ENCODE measurements at places on chromosomes 3 and 15.
A peak's percentile ranks its signal among the peaks of the same experiment; 100 is the strongest.

GRCh38 chr3:141796889-141797781, 33.9 kb downstream of the GRK7 start:
- peak; percentile 49 for DNase-seq

DNA sequence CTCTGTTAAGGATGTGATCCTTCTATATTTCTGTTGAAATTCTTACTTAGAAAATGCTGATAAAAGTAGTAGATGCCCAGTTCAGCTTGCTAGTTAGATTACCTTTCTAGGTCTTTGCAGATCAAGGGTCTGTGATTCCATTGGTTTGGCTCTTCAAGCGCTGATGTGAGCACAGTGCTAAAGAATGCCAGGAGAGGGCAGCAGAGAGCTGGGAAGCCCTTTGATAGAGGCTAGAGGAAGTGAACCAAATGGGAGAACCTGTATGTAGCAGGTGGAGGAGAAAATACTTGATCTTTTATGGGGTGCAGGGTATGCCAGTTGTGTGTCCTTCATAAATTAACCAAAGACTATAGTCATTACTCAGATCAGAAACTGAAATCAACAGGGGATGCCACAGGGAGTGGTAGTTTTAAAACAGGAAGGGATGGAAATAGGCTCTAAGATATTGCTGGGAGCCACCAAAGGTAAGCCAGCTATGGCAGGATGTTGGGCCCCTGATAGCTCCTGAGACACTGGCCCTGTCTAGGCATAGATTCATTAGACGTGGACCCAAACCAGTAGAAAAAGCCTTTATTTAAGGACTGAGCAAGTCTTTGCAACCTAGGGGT, 677.4 kb downstream of the SQOR start:
- DNase-seq = peak; percentile 22

DNA sequence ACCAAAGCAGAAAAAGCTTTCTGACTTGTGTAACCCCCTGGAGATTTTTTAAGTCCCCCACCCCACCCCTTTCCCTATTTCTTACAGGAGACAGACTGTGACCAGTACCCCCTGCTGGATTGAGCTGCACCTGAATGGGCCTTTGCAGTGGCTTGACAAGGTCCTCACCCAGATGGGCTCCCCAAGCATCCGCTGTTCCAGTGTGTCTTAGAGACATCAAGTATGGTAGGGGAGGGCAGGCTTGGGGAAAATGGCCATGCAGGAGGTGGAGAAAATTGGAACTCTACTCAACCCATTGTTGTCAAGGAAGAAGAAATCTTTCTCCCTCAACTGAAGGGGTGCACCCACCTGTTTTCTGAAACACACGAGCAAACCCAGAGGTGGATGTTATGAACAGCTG, 64.1 kb downstream of the AAGAB start:
- DNase-seq = no peak

- DNase-seq = no peak
Measured at GRCh38 chr15:90869601-90870353, 1.4 kb downstream of the FURIN start.

DNA sequence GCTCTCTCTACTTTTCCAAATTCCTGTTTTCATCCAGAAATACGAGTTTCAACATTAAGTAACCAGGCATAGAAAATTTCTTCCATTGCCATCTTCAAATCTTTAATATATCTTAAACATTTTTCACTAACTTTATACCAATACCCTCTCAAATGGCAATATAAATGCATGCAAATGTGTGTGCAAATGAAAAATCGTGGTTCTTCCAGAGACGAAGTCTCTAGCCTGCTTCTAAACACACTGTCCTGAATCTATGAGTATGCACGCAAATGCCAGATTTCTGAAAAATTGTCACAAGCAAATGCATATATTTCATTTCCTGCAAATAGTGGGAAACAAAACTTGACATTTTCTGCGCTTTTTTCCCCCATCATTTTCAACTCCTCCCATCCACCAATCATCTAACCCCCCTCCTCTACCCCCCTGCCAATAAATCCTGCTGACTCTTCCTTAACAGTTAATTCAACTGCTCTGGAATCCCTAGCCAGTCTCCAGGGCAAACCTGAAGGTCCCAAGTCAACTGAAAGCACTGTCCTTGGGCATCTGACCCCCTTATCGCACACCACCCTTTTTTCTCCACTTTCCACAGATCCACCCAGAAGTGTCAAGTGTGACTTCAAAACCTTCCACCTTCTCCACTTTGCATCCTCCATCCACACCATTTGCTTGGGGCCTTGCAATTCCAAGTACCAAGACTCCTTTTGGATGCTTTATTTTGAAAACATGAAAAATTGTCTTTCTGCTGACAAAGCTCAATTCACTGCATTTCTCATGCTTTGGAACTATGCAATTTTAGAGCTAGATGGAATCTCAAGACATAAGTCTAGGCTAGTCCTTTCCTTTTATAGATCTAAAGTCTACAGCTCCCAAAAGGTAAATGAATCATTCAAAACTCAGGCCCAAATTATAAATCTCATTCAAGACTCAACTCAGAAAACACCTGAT, 144.7 kb downstream of the OSBPL10 start:
- no peak for DNase-seq

GRCh38 chr3:141945726-141946485, 69.5 kb downstream of the ATP1B3 start:
- no peak for DNase-seq

- DNase-seq = no peak
Measured at GRCh38 chr3:12901623-12902045, 60.3 kb upstream of the RPL32 start.

DNA sequence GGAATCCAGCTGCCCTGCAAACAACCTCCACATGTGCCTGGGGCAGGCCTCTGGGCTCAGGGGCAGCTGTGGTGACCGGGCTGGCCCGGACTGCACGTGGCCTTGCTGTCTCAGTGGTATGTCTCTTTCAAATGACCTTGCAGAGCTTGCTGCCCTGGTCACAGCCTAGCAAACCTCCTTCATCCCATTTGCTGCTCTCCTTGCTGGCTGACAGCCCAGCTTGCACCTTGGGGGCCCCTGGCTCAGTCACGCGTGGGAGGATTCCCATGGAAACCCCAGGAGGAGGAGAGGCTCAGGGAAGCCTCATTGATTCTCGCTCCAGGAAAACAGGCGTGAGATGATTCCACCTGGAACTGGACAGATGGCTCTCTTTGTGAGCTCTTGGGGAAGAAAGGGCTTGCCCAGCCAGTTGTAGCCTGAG, 5.6 kb downstream of the SPSB4 start:
- no peak for DNase-seq

DNA sequence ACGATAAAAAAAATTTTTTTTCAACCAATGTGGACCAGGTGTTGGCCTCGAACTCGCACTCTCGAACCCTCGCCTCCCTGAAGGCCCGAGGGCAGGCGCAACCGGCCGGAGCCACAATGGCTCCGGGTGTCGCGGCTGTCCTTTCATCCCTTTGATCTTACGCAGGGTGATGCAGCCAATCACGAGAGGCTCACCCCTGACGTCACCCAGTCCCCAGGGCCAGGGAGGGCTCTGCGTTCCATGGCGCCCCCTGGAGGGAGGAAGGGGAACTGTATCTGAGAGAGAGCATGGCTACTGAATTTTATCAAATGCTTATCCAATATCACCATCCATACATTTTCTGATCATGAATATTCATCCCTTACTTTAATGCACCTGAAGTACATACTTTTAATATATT, 15.4 kb upstream of the GMNC start:
- no peak for DNase-seq

DNA sequence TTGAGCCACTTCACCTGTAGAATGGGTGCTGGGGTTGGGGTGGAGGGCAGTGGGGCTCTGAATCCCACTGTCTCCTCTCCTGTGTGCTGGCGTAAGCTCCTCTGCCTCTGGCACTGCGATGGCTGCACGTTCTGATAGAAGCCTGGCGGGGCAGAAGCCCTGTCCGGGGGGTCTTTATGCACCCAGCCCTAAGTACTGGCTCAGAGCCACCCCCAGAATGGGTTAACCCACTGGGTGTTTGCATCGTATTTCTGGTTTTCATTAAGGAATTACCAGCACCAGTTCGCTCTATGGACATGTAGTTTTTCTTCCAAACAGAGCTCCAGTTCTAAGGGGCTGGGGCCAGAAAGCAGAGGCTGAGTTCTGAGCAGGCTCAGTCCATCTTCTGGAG, 37.7 kb upstream of the CDCP1 start:
- DNase-seq = no peak

GRCh38 chr3:112047264-112047663, 12.7 kb downstream of the TMPRSS7 start:
- no peak for DNase-seq
